ENCODE measurements at places on chromosomes 11 and 22.

- no peak for DNase-seq
These were observed 11.0 kb downstream of the TEAD1 start for GRCh38 chr11:12685229-12685628.

DNA sequence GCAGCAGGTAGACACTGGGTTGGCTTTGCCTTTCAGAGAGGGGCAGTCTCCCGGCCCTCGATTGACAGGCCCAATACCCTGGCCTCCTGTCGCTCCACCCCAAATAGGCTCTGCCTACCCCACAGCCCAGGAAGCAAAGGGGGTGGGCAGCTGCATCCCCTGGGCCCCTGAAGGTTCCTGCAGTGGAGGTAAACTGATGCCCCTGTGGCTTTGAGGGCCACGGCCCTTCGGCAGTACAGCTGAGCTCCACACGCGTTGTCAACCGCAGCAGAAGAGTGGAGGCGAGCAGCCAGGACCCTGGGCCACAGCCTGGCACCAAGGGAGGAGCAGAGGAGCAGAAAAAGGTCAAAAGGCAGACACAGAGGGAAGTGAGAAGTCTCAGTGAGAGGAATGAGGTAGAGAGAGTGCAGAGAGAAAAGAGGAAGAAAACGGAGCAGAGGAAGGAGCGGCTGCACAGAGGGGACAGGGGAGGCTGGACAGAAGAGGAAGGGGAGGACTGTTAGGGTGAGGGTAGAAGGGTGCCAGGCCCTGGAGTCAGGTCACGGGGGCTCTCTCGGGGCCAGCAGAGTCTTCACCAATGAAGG is 64.0 kb downstream of the SLC22A12 start:
- DNase-seq = no peak

DNA sequence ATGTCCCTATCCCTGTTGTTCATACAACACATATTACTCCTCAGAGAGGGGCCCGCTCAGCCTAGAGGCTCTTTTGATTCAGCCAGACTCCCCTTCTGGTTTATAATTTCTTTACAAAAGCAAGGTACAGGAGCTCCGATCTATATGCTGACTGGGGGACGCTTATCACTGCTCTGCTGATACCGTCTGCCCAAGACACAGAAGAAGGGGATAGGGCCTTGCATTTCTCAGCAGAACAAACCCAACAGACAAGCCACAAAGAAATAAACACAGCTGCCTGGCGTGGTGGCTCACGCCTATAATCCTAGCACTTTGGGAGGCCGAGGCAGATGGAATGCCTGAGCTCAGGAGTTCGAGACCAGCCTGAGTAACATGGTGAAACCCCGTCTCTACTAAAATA is 109.9 kb upstream of the AKIP1 start:
- DNase-seq = no peak

DNA sequence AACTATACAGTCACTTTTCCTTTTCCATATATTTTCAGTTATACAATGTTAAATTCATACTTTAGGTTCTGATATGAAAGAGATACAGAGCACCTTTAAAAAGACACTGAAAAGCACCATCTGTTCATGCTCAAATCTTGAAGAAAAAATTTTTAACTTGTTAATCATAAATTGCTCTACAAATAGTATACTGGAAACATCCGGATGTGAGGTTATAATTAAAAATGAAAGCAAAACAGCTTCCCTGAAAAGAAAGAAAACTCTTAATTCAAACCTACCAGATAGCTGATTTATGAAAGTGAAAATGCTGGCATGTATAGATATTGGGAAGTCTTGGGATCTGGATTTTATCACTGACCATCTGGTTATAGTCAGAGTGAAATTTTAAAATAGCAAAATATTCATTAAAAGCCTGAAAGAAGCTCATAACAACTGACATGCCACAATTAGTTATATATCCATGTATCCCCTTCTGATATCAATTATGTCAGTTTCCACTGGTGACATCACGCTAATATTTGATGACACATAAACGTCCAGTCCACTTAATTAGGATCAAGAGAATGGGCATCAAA is 740.0 kb downstream of the DLG2 start:
- DNase-seq = no peak

DNA sequence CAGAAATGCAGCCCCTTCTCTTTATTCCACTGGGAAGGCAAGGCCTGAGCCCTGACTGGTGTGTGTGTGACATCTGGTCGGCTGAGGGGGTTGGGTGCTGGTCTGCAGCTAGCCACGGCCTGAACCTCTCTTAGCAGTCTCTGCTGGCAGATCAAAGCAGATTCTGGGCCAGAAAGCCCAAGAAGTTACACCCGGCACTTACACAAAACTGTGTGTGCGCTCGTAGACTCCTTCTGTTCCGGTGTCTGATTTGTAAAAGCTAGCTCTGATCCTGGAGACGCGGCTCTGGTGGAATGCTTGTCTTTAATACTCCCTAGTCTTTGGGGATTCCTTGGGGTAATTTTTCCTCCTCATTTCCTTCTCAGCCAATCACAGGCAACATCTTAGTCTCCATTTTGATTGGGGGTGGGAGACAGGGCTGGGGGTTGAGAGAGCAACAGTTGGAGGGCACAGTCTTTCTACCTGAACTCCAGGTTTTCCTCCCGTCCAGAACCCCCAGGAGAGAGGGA is 5.5 kb downstream of the PKNOX2 start:
- DNase-seq = no peak

- no peak for DNase-seq
These were observed 1.6 kb upstream of the FXYD2 start for GRCh38 chr11:117826190-117826570.

DNA sequence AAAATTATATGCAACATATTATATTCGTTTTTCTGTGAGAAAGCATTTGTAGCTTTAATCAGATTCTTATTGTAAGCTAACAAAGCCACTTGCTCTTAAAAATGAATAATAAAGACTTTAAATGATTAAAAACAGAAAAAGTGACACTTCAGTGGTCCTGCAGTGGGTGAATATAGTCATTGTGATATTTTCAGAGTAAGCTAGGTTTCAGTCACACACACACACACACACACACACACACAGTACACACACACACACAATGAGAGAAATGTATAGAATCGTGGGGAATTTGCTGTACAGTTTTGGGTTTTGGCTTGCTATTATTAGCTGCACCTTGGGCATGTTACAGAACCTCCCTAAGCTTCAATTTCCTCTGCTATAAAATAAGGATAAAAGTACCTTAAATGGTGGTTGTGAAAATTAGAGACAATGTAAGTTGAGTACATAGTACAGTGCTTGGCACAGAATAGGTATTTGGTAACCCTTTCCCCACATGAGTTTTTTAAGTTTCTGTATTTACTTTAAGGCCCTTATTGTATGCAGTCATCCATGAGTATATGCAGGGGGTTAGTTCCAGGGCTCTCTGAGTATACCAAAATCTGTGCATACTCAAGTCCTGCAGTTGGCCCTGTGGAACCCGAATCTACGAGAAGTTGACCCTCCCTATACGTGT is 39.8 kb downstream of the CSTPP1 start:
- DNase-seq = no peak

- DNase-seq = no peak
These were observed 112.8 kb upstream of the CADM1 start for GRCh38 chr11:115616971-115617370.

DNA sequence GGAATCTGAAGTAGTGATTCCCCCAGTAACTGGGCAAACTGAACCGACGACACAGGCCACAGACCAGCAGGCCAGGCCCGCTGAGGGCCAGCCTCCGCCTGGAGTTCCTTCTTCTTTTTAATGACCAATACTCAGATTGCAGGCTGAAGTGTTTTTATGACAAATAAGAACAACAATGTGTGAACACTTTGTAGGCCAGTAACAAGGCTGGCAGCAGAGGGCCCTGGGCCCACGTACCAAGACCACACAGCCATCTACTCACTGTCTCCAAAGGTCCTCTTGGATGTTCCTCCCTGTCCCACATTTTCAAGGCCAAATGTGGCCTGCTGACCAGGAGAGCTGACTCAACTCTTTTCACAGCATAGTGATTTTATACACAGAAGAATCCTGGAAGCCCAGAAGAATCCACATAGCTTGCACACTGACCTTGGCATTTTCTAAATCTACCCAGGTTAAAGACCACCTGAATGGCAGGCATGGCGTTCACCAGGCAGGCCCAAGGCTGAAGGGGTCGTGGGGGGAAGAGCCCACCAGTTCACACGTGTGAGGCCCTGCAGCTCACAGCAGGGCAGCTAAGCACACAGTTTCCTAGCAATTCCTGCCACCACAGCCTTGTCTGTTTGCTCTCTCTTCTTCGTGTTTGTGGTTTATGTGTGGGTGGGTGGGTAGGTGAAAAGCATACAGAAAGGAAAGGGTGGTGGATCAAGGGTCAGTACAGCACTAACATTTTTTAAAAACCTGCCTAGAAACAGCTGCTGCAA is 13.3 kb downstream of the SMCO4 start:
- DNase-seq = no peak

DNA sequence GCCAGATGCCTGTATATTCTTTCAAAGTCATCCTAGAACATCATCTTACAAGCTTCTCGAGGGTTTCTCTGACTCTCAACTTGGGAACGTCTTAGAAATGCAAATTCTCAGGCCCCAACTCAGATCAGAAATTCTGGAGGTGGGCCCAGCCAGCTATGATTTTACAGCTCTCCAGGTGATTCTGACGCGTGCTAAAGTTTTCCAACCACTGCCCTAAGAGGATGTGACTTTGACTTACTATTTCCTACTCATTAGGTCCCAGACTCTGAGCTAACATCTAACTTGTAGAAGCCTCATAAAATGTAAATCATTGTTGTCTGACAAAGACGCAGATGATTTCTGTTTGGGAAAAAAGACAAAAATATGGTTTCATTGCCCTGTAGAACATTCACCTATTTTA is 61.1 kb downstream of the IRAG1 start:
- no peak for DNase-seq

DNA sequence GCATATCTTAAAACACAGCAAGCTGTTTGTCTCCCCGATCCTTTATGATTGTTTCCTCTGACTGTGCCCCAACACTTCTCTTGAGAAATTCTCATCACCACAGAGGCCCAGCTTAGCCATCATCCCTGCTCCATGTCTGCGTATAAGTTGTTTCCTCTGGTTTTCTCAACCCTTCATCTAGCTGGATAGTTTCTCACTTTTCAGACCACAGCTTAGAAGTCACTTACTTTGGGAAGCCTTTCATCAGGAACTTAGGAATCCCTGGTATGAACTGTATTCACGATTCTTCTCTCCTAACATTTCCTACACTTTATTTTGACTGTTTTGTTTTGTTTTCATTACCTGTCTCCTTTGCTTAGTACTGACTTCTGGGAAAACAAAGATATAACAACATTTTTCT is 295.2 kb downstream of the GUCY1A2 start:
- no peak for DNase-seq

GRCh38 chr11:110475671-110476070 is 45.9 kb downstream of the FDX1 start:
- no peak for DNase-seq

- DNase-seq = no peak
These were observed 22.4 kb downstream of the CCDC82 start for GRCh38 chr11:96367342-96367741.

DNA sequence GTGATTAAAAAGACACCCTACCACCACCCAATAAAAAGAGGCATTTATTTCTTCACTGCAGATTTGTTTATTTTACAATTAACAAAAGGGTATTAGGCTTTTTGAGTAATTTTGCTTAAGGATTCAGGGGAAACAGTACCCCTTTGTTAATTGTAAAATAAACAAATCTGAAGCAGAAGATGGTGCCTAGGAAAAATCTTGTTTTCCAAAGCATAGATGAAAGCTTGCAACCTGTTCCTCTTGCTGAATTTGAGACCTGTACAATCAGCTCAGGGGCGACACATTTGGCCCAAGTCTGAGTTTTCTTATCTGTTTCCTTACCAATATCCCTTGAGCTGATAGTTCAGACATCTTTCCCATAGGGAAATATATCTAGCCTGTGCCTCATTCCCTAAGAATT is 171.9 kb downstream of the GRIA4 start:
- DNase-seq = no peak

GRCh38 chr11:123833095-123833494 is 26.9 kb upstream of the OR6M1 start:
- no peak for DNase-seq

- DNase-seq = no peak
These were observed 4.6 kb downstream of the TMEM9B start for GRCh38 chr11:8959546-8960166.

- DNase-seq = no peak
These were observed 2.7 kb downstream of the RBM14 start for GRCh38 chr11:66619080-66619554.

DNA sequence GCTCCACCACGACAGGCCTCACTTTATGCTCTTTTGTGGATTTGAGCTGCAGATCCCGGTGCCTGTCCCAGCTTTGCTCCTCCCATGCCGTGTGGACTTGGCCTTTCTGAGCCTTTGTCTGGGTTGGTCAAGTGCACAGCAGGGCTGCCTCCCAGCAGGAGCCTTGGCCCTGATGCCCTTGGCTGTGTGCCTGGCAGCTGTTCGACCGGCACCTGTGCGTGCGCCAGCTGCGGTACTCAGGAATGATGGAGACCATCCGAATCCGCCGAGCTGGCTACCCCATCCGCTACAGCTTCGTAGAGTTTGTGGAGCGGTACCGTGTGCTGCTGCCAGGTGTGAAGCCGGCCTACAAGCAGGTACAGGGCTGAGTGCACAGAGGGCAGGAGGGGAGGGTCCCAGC is 46.5 kb downstream of the MYO7A start:
- no peak for DNase-seq

All from stimulated activated CD4-positive, alpha-beta T cell treated with anti-CD3 and anti-CD28 coated beads, Interleukin-1b, Interleukin-23, amount 100 ng/mL, for 24 hours (primary cell).